ENCODE measurements at places on chromosomes 1 and 21.

DNA sequence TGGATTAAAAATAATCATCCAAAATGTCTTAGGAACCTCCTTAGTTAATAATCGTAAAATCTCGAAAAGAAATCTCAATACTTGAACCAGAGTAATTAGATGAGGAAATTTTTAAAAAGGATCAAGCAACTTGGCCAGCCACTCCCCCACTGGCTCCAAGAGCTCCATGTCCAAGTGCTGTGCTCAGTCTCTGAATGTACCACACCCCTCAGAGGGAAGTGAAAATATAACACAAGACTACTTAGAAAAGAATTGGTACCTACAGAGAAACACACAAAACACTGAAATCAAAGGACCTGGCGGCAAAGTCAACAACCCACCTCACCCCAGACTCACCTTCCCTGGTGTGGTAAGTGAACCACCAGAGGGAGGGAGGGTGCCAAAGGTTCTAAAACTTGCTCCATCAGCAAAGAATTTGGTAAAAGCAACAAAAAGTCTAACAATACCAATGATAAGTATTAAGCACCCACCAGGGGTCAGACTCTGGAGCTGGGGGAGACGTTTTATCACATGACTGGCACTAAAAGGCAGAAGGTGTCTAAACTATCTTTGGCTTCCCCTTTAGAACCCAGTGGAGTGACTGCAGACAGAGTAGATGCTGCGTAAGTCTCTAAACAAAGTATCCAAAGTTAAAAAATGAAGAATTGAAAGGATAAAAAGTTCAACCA is 14.0 kb downstream of the LBR start:
- DNase-seq = no peak

- DNase-seq = no peak
Measured at GRCh38 chr1:14712136-14712535, 113.7 kb downstream of the KAZN start.

- DNase-seq = no peak
Measured at GRCh38 chr21:29939104-29939923, 482 bp downstream of the GRIK1 start.

DNA sequence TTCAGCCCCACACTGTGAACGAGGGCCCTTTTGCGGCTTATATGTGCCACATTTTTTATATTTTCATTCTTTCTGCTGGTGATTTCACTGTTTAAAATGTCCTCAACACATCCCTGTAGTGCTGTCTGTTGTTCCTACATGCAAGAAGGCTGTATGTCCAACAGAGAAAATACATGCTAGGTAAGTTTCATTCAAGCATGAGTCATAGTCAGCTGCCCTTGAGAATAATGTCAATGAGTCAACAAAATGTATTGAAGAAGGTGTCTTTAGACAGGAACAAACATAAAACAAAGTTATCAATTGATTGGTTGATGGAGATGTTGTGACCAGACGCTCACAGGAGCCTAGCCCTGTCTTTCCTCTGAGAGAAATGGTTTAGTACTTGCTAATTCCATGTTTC is 553.4 kb downstream of the PLPP3 start:
- DNase-seq = no peak

GRCh38 chr1:237672748-237673147 is 218.0 kb downstream of the ZP4 start:
- DNase-seq = no peak

DNA sequence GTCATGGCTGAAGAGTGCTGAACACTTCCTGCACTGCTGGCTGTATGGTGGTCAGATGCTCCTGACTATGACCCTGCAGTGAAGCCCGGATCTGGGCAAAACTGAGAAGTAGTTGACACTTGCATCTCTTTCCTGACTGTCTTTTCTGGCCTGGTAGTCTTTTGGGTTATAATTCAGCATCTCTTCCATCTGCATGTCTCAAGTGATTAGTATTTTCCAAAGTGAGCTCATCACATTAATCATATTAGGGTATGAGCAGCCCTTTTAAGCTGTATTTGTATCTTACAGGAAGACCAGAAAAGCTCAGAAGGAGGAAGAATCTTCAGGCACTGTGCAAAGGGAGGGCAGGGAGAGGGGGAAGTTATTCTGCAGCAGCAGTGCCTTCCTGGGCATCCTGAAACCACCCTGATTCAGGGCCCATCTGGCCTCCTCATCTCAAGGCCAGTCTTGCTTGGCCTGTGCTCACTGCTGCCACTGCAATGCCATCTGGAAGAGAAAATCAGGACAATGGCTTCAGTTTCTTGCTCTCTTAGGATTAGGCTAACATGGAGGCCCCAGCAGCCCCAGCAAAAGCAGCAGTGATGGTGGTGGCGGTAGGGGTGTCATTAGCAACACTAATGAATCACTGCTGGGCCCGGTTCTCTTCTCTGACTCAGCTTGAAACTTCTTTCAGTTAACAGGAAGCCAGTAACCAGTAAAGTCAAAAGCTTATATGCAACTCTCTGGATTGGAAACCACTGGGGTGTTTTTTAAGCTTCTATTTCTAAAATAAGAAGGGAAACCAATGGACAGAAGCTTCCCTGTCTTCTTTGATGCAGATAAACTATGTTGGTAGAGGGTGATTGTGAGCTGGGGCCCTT is 63.3 kb upstream of the WDR26 start:
- no peak for DNase-seq

DNA sequence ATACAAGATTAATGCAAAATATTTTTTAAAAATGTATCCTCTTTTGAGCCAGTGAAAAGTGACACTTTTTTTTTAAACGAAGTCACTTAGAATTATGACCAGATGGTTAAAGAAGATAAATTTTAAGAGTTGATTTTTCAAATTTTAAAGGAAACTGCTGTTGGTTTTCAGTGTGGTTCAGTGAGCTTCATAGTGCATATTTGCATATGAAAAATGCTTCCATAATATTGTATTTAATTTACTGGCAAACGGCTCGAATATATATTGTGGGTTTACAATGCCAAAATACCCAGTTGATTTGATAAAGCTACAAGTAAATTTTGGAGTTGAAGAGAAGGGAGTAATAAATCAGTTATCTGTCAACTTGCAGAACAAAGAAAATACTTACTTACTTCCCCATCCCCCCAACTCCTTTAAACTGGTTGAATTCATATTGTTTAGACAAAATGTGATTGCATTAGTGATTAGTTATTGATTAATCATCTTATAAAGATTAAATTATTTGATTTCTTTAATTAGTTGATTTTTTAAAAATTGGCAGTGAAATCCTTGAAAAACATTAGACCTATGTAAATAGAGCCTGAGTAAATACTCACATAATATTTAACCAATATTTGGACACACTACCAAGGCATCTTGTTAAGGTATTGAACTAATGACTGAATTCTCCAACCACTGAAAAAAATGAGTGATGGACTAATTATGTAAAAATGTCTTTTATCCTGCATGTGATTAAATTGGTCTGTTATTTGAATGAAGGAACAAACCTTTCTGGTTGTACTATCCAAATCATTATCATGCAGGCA is 122.8 kb upstream of the APP start:
- DNase-seq = no peak

- no peak for DNase-seq
Measured at GRCh38 chr1:68919075-68919474, 422.2 kb upstream of the DEPDC1 start.

DNA sequence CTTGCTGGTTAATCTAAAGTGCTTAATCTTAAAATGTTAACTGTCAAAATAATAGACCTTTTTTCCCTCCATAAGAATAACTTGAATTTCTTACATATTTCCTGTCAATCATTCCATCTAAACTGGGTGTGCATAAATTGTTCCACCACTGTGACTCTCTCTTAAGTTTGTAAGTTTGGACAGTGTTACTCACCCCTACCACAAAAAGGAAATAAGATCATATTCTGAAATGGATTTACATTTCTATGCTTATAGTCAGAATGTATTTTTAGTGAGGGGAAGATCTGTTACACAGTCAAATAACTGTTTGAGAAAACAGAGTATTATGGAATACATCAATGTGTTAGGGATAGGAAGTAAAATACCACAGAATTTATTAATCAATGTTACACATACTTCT is 109.6 kb upstream of the DPYD start:
- no peak for DNase-seq

DNA sequence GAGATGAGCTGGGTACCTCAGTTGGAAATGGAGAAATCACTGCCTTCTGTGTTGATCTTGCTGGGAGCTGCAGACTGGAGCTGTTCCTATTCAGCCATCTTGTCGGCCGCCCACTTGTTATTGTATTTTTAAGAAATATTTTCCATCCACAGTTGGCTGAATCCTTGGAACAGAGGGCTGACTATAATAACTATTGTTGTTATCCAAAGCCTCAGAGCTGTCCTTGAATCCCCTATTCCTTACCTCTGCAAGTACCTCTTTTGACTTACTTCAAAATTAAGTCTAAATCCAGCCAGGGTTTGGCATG is 44.1 kb upstream of the GRHL3 start:
- DNase-seq = no peak

DNA sequence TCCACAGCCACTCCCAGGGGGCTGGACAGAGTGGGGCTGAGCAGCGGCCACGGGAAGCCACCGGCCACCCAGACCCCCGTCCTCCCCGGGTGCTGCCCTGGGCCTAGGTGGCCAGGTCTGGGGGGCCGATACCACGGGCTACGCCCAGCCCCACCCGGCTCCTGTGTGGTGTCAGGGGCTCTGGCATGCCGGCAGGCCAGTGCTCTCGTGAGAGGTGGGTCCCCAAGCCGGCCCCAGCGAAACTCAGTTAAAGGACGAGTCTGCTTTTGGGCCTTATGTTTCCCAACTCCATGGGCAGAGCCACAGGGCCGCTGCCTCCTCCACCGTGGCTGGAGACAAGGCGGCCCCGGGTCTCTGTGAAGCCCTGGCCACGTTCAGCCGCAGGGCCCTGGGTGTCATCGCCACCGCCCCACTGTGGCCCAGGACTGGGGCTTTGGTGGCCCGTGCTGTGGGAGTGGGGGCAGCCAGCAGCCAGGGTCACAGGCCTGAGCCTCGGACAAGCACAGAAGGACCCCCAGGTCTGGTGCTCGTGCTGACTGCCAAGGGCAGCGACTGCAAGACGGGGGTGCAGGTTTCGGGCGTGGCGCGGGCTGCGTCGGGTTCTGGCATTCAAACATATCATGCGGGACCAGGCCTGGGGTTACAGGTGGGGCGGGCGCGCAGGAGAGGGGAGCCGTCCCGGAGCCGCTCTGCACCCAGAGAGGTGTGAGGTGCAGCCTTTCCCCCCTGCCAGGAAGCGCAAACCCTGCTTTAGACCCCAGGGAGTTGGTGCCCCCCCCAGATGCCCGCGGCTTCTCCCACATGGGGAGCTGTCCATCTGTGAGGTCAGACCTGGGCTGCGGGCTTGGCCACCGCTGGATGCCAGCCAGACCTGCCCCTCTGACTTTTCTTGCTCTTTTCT is 11.9 kb upstream of the C1orf159 start:
- no peak for DNase-seq

GRCh38 chr1:151680391-151680790 is 36.2 kb downstream of the CELF3 start:
- no peak for DNase-seq

- peak; percentile 17 for DNase-seq
Measured at GRCh38 chr1:228416217-228416933, at the start of gene TRIM17. Gene TRIM17, minus strand, starts transcription at chr1:228416861. Its CDS starts 1,789 bp downstream, at chr1:228415072.

GRCh38 chr1:86491171-86491950 is 22.6 kb downstream of the CLCA1 start:
- no peak for DNase-seq

DNA sequence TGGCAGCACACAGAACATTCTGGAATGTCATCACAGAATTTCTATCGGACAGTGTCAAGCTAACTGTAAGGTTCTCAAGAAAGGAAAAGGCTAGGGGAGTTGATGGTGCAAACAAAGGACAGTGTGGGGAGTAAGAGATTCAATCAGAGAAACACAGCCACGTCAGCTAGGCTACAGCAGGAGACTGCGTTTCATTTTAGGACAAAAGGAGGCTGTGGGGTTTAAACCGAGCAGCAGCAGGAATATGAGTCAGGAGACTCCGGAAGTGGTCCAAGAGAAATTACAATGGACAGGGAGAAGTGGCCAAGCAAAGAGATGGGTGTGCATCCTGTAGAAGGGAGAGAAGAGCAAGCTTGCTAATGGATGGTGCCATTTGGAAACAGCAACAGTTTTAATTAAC is 37.4 kb upstream of the C1orf198 start:
- no peak for DNase-seq

GRCh38 chr1:3071565-3072390 is 2.8 kb downstream of the PRDM16 start:
- no peak for DNase-seq

GRCh38 chr1:12585536-12585935 is 32.5 kb downstream of the DHRS3 start:
- DNase-seq = no peak

All from stimulated activated CD4-positive, alpha-beta T cell treated with anti-CD3 and anti-CD28 coated beads, Interleukin-1b, Interleukin-23, amount 100 ng/mL, for 1 hour (primary cell).